AG09309 (cell line): ENCODE measurements at places on chromosomes 5 and 9.

GRCh38 chr9:16191691-16192402 is 639.0 kb downstream of the CCDC171 start:
- DNase-seq, result peak; percentile 71

DNA sequence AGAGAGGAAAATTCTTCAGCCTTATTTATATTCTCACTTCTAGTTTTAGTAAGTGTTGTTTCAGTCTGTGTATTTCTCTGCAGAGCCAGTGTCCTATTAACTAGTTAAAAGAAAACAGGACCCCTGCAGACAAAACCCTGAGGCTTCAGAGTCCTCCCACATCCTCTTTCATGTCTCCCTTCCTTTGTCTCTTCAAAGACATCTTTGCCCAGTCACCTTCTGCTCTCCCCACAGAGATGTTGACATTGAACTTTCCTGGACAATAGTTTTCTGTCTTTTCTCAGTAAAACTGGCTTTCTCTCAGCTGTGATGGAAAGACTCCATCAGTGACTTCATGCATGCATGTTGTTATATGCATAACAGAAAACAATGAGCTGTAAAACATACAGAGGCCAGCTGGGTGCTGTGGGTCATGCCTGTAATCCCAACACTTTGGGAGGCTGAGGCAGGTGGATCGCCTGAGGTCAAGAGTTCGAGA is 20.2 kb downstream of the GRAMD2B start:
- no peak for DNase-seq

DNA sequence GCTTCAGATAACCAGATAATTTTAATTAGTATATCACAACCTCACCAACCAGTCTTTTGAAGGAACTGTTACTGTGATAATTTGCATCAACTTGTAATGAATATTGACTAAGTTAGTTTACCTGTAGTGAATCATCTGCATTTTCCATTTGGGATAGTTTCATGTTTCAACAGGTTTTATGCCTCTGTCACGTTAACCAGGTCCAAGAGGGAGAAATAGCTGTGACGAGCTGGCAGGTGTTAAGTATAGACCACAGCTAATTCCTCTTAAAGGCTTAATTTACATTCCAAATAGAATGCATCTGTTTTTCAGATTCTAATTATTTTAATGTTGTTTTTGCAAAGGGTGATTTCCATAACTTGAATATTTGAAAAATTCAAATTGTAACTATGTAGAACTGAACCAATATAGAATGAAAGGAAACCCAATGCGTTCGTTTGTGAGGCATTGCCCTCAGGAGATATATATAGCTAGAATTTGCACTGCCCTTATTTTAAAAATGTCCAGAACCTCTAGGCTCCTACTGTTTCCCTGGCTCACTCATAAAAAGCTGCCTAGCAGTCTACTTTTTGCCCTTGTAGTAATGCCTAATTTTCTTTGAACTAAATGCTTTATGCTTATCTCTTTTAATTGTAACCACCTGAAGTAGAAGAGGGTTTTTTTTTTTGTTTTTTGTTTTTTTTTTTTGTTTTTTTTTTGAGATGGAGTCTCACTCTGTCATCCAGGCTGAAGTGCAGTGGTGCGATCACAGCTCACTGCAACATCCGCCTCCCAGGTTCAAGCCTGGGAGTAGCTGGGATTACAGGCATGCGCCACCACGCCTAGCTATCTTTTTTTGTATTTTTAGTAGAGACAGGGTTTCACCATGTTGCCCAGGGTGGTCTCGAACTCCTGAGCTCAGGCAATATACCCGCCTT is 270.5 kb downstream of the SMARCA2 start:
- DNase-seq, result no peak

DNA sequence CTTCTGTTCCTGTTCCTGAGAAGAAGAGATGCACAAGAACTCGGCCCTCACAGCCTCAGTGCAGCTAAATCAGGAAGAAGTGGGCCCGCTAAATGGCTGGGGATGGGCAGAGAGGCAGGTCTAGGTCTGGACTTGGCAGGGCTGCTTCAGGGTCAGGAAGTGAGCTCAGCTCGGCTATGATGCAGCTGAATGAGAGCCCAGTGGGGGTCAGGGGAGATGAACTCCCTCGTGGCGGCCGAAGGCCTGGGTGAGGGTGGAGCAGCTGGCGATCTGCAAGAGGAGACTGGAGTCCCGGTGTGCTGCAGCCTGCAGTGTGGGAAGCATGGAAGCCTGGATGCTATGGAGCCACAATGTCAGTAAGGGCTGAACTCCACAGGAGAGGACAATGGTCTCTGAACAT is 466.2 kb downstream of the SPOCK1 start:
- DNase-seq, result no peak

GRCh38 chr5:15103130-15103529 is 231.6 kb upstream of the ANKH start:
- DNase-seq, result no peak

DNA sequence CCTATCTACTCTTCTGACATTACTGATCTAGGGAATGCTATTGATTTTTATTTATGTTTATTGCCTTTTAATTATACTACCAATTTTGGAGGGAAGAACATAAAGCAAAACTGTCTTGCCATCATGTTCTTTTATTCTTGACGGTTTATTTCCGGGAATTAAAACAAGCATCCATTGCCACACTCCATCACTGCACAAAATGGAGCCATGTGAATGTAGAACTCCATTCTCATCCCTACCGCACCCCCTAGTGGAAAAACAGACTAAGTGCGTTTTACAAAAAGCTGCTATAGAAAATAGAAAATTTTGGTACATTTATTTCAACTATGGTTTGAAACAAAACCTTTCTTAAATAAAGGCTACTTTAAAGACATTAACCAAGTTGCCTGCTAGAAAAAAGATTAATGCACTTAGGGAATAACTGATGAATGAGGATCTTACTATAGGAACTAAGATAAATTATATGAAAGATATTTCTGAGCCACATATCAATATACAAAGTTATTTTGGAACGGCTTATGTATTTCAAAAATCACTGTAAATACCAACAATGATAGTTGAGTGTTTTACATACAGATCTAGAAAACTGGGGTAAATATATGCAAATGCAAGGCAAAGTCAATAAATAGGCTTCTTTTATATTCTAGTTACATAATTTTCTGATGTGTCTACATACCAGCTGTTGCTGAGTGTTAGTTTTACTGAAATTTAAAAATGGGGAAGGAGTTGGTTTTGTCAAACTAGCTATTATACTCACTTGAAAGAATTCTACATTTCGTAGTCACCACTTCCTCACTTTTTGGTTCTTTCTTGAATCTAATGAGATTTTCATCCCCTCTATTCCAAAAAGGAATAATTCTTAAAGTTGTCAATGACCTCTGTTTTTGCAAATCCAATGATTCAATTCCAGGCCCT is 26.5 kb downstream of the OXCT1 start:
- DNase-seq, result peak; percentile 20
